Stimulated activated CD4-positive, alpha-beta T cell treated with anti-CD3 and anti-CD28 coated beads, Interleukin-12 subunit alpha, Interleukin-12 subunit beta, amount 100 ng/mL, for 4 hours (primary cell): ENCODE measurements at places on chromosomes 6 and 20.

GRCh38 chr6:16199804-16200203 lies 38.6 kb upstream of the GMPR start:
- no peak for DNase-seq

DNA sequence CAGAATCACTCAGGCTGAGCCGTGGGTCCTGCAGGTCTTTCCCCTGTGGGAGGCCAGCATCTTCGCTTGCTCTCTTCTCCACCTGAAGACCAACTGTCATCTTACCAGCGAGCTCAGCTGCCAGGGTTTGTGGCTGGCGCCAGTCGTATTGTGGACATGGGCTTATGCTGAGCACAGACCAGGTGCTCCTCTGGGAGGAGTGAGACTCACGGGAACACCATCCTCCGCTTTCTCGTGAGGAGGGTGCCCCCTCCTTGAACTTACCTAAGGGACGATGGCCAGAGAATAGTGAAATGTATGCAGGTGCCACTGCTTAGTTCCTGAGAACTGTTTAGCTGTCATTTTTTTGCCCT lies 17.1 kb downstream of the WRNIP1 start:
- no peak for DNase-seq

DNA sequence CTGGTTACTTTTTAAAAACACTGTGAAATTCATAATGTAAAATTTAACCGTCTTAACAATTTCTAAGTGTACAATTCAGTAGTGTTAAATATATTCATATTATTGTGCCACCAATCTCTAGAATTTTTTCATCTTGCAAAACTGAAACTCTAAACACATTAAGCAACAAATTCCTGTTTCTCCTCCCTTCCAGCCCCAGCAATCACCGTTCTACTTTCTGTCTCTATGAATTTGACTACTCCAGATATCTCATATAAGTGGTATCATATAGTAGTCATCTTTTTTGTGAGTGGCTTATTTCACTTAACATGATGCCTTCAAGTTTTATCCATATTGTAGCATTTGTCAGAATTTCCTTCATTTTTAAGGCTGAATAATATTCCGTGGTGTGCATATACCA lies 44.7 kb downstream of the RSPH3 start:
- no peak for DNase-seq

DNA sequence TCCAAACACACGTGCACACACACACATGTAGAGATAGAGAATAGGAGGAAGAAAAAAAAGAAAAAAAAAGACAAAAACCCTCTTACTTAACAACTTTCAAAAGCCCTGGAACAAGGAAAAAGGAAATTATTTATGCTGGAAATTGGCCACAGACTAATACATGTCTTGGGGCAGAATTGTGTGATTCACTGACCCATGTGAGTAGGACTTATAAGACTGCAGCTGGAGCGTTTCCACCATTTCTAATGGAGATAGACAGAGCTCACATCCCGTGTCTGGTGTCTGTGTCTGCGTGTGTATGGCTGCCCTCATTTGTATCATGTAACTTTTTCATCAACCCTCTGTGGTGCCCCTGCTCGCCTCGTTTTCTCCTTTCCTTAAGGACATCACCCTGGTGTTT lies 99.8 kb upstream of the PDE10A start:
- DNase-seq = no peak

DNA sequence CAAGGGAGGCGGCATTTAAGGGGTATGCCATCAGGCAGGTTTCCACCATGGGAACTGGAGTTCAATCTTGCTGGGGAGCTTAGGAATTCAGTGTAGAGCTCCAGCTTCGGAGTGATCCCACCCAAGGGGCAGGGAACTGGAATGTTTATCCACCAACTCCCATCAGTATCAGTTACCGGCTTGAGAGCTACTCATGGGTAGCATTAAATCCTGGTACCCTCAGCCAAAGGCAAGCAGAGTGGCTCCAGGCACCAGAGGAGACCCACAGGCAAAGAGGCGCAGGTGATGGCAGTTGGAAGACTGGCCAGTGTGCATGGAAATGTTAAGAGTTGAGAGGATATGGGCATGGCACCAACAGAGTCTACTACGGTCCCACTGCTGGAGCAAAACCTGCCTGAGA lies 14.1 kb downstream of the EDEM2 start:
- no peak for DNase-seq

DNA sequence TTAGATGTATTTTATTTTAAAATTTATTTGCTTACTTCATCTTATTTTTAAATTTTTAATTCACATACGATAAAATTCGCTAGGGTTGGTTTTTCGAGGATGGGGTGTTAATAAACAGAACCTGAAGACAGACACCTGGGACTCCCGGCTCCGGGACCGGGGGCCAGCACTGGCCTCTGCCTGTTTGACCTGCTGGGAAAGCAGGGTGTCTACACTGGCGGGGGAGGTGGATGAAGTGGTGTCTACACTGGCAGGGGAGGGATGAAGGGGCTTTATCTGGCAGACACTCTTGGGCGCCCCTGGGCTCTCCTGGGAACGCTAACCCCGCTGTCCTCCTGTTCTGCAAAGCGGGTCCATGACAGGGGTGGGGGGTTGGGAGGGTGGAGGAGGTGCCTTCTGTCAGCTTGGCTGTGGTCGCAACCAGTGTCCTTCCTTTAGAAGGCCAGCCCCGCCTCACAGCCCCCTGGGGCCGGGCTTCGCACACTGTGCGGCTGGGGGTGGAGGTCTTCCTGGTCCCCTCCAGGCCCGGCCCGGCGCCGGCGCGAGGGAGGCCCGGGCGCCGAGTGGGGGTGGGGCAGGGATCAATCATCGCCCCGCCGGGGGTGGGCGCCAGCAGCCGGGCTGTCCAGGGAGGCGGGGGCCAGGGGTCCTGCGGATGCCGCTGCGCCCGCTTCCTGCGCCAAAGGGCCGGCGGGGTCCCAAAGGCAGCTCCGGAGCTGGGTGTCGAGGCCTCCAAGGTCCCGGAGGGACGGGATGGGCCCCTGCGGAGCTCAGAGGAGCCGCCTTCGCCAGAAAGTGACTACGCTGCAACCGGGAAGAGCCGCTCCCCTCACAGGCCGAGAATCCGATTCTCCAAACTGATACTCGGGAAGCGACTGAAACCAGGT lies 1.8 kb downstream of the GATA5 start:
- no peak for DNase-seq

- no peak for DNase-seq
Observed at GRCh38 chr6:110714143-110714542, 101.1 kb downstream of the CDK19 start.

- DNase-seq = no peak
Observed at GRCh38 chr6:169079650-169080049, 174.0 kb downstream of the THBS2 start.

DNA sequence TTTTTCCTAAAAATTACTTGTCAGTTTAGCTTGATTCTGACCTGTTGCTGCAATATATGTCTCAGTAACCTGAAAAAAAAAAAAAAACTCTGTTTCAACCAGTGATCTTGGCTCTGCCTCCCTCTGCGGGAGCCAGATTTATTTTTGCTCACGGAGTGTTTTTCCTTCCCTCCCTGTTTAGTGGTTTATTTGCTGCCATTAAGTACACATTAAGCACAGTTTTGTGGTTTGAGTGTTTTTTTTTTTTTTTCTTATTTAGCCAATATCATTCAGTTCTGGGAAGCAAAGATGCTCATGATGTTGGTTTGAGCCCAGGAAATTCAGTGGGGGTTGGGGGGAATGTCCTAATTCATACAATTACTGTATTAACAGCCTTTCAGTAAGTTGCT lies 110.1 kb upstream of the GPR6 start:
- no peak for DNase-seq

- DNase-seq = no peak
Observed at GRCh38 chr6:150409576-150410066, 40.8 kb downstream of the IYD start.

DNA sequence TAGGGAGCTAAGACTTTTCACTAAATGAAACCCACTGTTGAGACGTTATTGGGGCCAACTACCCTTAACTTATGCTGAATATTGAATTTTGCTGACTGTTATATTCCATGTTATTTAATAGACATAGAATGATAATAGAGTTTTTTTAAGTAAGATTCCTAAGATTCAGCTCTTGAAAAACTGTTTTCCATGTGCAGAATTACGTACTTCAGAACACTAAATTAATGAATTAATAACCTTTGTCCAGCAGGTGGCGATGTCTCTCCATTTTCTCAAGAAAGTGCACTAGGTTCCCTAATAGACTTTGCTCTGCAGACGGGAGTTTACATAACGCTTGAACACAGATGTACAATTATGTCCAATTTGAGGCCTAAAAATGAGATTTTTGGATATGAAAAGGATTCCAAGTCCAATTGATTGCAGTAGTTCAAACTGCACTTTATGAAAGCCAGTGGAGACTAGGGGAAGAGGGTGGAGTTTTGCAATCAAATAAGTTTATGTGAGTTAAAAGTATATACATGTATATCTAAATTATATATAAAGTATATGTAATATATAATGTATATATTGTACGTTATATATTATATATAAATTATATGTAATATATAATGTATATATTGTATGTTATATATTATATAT lies 282.1 kb downstream of the UST start:
- DNase-seq = peak; percentile 47

DNA sequence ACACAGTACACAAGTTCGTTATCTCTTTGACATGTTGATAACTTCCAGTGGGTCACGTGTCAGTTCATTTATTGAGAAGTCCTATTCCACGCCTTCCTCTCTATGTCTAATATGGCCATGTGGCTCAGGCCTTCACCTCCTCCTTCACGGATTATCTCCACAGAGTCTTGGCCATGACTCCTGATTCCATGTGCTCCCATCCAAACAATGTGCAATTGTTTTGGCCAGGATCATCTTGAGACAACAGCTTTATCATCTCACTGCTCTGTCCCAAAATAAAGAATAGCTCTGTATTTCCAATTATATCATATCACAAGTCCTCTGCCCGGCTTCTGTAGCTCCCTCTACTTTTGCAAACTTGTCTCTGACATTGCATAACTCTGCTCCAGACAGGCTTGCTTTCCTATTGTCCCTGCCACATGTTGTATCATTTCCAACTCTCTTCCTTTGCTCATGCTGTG lies 11.1 kb upstream of the TXNDC5 start:
- DNase-seq = no peak

DNA sequence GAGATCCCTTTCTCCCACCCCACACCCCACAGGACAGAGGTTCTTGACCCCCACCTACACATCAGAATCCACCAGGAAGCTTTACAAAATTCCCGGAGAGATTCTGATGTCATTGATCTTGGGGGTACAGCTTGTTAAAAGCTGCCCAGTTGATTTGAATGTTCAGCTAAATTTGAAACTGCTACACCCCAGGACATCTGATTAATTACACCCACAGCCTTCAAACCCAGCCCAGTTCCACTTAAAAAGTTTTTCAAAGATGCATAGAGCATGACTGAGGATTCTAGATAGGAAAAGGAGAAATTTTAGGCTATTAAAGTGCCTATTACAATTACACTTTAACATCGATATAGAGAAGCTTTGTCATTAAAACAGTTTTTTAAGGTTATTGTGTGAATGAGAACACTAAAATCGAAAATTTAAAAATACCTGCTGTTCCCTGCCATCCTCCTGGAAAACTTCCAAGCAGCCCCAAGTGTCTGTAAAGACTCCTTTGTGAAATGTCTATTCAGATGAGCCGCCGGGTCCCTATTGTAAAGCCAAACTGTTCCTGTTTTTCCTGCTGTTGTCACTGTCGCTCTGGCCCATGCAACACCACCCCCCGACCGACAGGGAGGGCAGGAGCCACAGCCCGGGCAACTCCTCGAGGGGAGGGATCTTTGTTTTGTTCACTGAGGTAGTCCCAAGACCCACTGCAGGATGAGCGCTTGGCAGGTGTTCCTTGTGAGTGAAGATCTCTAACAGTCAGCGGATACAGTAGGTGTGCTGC lies 132.5 kb upstream of the PHACTR3 start:
- DNase-seq = no peak

DNA sequence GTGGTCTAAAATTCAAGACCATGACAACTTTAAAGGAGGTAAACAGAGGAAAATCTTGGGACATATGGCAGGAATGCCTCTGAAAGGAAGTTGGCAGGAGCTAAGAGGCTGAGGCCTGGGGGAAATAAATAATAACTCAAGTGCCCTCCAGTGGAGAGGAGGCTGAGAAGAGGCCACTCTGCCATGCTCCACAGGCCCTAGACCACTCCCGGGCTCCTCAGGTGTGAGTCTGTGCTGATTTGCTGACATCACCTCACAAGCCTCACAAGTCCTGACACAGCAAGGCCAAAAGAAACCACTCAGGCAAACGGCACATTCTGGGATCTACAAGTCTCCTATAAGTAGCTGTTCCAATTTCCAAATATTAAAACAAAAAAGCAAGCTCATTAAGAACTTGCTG lies 91.0 kb upstream of the RIPOR2 start:
- no peak for DNase-seq

GRCh38 chr6:143583542-143584327 lies 72.2 kb upstream of the FUCA2 start:
- no peak for DNase-seq

DNA sequence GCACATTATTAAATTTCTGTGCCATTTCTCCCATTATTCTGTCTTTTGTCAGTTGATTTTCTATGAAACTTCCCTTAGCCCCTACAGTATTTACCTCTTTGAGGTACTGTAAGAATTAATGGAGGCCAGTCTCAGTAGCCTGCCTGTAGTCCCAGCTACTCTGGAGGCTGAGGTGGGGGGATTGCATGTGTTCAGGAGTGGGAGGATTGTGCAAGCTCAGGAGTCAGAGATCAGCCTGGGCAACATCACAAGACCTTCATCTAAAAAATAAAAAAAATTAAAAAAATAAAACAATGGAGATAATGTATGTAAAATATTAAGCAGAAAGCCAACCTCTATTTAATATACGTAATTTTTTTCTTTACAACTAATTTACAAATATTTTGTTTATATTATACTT lies 77.8 kb downstream of the OR2B2 start:
- no peak for DNase-seq

DNA sequence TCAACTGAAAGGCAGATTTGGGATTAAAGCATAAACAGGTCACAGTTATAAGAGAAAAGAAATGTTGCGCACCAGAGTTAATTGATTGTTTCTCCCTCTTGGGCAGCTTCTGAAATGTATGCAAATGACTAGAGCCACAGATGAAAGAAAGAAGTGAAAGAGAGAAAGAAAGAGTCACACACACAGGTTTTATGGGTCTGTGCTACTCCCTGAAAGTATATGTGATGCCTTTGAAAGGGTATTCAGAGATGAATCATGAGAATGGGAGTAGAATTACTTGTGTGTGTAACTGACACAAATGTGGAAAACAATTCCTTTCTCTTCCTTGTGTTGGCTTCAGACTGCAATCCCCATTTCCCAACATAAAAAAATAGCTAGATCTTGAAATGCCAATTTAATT lies 196.9 kb downstream of the FOXA2 start:
- DNase-seq = no peak

DNA sequence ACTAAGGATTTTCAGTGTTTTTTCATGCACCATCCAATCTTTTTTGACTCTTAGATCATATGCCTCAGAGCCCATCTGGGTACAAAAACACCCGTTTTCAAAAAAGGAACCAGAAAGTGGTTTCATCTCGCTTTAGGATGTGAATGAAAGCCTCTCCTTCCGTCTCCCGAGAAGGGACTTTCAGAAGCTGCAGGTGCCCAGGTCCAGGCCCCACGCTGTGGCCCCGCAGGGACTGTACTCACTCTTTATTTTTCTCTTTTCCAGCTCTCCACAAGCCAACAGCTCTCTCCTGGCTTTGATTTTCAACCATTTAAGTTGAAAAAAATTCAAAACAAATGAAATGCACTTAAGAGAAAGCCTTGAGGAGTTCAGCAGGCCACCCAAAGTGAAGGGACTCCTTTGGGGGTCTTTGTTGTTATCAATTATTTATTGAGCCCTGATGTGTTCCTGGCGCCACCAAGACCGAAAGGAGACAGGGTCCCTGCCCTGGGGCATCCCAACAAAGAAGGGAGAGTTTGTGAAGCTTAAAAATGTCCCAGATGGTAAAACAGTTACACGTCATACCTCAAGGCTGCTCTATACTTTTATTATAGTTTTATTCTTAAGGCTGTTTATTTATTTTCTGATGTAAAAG lies 467.3 kb downstream of the PREX1 start:
- DNase-seq = no peak
